ENCODE measurements at places on chromosomes 7 and 10. TPM values are rescaled to one million over a fixed set of nuclear protein-coding genes. Genes with fewer than 3 reads are reported as not detected.

CAMK2G gene
- 49.5 TPM for polyA plus RNA-seq

GRCh38 chr10:64648915-64649314 is 1127.7 kb downstream of the REEP3 start:
- DNase-seq = no peak

- DNase-seq = no peak
These were observed 588 bp upstream of the ORC5 start for GRCh38 chr7:104208421-104208780.

DNA sequence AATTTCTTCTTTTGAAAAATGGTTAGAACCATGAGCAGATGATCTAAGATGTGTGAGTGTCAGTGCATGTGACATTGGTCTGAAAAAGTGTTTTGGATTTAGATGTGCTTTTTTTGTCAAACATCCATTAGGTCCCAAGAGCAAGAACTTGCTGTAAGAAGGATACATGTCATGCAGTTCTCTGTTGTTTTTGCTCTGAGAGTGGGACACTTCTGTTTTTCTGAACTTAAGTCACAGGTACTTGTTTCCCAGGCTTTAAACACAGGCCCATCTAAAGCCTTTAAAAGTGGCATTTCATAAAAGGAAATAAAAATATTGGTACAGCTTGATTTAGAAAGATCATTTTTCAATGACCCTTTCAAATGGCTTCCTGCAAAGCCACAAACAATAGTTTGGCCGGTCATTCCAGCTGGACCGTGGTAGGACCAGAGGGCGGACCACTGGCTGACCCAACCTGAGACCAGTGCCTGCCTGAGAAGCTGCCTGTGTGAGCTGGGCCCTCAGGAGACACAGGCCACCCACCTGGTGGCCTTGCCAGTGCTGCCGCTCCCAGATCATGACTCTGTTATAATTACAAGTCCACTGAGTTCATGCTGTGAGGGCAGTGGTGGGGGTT is 92.7 kb downstream of the EEPD1 start:
- DNase-seq = no peak

DNA sequence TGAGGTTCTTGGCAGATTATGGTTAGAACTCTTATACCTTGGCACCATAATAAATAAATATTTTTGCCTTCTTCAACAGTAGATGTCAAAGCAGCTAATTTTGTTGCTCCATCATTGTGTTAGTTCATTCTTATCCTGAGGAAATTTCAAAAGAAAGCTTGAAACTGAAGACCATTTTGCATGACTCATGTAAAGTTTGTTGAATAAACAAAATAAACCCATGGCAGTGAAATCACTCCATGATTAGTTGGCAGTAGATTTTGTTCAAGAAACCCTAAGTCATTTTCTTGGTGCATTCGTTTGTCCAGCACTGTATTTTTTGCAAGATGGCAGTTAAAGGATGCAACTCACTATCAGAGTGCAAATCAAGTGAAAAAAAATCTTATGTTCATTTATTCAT is 91.6 kb downstream of the HECW1 start:
- no peak for DNase-seq

ZNF365 gene
- polyA plus RNA-seq = 11.7 TPM

DNA sequence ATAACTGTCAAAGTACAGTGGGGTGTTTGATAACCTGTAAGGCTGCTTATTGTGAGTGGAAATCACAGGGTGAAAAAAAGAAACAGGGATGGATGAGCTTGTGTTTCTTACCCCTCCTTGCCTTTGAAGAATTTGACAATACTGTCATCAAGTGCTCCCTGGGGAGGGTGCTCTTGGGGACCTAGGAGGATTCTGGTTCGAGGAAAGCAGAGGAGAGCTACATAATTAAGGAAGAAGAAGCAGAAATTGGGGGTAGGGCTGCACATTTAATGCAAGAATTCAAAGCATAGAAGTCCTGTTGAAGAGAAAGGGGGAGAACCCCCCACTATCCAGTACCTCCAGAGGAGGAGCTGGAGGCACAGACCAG is 208.1 kb upstream of the PHYHIPL start:
- DNase-seq = no peak

DNA sequence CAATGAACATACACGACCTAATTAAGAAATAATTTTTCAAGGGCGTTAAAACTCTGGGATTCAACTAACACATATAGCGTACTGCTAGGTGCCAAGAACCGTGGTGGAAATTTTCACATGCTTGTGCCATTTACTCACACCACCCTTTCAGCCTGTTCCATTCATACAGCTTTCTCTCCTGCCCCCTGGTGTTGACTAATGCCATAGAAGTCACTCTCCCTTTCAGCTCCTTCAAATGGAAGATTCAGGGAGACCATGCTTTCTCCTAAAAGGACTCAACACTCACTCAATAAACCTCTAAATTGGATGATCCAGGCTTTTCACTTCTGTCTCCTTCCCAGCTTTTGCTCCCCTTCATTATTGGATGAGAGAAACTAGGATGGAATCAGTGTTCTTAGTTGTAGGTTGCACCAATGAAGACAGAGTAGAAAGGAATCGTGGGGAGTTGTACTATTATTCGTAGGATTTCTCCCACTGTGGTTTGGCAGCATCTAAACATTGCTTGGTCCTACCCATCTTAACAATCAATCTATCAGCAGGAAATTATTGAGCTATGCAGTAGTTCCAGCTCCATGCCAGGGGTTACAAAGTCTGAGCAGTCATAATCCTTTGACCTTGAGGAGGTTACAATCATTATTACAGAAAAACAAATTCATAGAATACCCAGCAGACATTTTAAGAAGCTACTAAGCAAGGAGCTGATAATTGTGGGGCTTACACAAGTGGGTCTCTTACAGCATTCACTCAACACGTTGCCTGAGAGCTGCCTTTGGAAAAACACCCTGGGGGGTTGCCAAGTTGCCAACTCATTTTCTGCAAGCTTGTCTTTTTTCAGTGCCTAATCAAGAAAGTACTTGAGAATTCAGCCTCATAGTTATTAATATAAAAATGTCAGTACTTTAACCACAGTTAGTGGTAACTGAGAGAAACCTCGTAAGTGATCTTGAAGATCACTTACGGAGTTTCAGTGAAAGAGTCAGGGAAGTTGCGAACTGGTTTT is 2.8 kb upstream of the PPP1R3C start:
- peak; percentile 82 for DNase-seq

RELN gene
- polyA plus RNA-seq = 35.1 TPM

GRCh38 chr7:73823873-73824592 is 6.8 kb upstream of the CLDN4 start:
- no peak for DNase-seq

DNA sequence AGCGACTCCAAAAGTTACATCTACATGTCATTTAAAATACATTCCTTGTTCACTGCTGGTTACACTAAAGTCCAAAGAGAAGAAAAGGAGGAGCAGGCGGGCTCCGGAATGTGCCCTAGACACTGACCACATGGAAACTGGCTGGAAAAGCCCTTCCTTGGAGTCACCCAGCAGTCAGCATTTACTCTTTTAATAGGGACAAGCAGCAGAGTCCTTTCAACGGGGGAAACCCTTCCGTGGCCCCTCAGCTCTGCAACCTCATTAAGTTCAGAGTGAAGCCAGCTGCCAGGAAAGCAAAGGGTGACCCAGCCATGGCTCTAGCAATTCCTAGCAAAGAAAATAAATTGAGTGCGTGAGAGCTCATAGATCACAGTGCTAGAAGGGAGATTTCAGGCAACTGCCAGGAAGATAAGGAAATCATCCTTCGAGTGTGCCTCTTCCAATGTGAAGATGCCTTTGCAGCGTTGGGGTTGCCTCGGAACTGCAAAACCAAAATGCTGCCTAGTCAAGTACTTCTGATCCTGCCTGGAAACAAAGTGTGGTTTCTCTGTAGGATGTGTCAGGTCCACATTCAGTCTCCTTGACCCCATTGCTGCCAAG is 101.6 kb downstream of the SORBS1 start:
- peak; percentile 54 for DNase-seq

DNA sequence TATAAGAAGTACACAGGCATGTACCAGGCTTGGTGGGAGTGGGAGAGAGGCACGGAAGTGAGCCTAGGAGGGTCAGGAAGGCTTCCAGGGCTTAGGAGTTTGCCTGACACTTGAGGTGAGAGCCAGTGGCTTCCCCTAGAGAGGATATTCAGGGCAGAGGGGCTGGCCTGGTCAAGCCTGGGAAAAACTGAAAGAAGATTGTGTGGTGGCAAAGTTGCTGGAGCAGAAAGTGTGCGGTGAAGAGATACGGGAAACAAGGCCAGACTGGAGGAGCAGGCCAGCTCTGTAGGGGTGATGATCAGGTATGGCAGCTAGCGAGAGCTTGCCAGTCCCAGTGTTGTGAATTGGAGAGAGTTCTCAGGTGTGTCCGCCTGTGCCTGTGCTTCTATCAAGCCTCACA is 129.9 kb downstream of the CCNY start:
- no peak for DNase-seq

All from brain (organoid and tissue), 16 donors.